Activated CD4-positive, alpha-beta T cell treated with anti-CD3 and anti-CD28 coated beads, Interleukin-2, amount 10 ng/mL, durations not matched to agents 24 days and 14 days (primary cell): ENCODE measurements at places on chromosomes 13 and 19. TPM values are rescaled to one million over a fixed set of nuclear protein-coding genes. Genes with fewer than 3 reads are reported as not detected.

The PEG3 gene
- total RNA-seq = not detected in 2 replicates

The TSSK6 gene
- 3.3 and 4.4 TPM in 2 replicates for total RNA-seq

DNA sequence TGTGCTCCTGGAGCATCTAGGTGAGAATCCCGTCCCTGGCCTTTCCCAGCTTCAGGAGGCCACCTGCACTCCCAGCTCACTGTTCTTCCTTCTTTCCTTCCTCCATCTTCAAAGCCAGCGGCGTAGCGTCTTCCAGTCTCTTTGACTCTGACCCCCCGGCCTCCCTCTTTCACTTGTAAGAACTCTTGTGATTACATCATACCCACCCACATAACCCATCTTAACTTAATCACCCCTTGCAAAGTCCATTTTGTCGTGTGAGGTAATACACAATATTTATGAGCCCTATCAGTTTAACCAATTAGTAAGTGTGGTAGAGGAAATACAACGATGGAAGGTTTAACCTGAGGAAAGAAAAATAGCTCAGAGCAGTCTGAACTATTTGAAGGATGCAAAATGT is 4.6 kb upstream of the CDC16 start:
- no peak overlapping the region for H3K27ac ChIP-seq
- DNase-seq = no peak
- no peaks in the 10 kb centered on the region for H3K36me3 ChIP-seq
- H3K27me3 ChIP-seq = peaks cover 12% of the 10 kb centered on the region

The RFXANK gene
- total RNA-seq = 111 and 113 TPM in 2 replicates

The SLC5A5 gene
- 1.1 and 1.5 TPM in 2 replicates for total RNA-seq

DNA sequence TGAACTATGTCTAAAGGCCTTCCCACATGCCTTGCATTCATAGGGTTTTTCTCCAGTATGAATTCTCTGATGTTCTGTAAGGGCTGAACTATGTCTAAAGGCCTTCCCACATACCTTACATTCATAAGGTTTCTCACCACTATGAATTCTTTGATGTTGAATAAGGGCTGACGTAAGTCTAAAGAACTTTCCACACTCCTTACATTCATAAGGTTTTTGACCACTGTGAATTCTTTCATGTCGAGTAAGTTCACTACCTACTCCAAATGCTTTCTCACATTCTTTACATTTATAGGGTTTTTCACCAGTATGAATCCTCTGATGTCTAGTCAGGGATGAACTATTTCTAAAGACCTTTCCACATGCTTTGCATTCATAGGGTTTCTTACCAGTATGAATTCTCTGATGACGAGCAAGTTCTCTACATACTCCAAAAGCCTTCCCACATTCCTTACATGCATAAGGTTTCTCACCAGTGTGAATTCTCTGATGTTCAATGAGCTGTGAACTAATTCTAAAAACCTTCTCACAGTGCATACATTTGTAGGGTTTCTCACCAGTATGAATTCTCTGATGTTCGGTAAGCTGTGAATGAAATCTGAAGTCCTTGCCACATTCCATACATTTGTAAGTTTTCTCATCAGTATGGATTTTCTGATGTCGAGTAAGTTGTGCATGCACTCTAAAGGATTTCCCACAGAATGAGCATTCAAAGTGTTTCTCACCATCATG is 19.1 kb upstream of the ZNF260 start:
- H3K36me3 ChIP-seq = peaks cover 86% of the 10 kb centered on the region
- H3K27me3 ChIP-seq = no peaks in the 10 kb centered on the region
- DNase-seq = no peak
- H3K27ac ChIP-seq = no peak overlapping the region
- H3K4me1 ChIP-seq = no peaks in the 10 kb centered on the region

The SUPT5H gene
- total RNA-seq = 186 and 187 TPM in 2 replicates

DNA sequence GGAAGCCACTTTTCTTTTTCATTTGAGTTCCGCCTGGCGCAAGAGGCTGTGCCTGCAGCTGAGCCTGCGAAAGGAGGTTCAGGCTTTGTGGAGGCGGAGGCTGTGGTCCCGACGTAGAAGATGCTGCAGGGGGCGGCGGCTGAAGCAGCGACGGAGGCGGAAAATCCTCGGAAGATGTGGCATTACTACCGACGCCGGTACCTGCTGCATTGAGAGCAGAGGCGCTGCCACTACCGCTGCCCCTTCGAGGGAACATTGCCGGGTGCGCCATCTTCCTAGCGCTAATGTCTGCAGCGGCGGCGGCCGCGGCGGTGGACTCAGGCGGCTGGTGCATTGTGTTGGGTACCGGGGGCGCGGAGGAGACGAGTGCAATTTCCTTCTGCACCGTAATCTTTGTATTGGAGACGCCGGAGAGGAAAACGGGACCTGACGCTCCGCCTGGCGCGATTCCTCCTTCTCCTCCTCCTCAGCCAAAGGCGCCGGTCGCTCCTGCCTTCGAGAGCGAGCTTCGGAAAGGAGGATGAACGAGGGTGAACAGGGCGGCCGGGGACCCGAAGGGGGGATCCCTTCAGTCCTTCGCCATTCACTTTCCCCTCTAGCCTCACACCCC is at the start of gene TSC22D1:
TSS of gene TSC22D1 (minus strand) at position 590 of the 610 bp plus-strand sequence. CDS start at position 334, 256 bp downstream.
- peak within 1 kb of the TSS; percentile 93 for H3K4me3 ChIP-seq
- H3K4me1 ChIP-seq = peaks cover 30% of the 10 kb centered on the region
- H3K27ac ChIP-seq = peak within 1 kb of the TSS; percentile 94
- H3K36me3 ChIP-seq = peaks cover 14% of the 10 kb centered on the region

- peaks cover 17% of the 10 kb centered on the region for H3K36me3 ChIP-seq
- H3K4me1 ChIP-seq = peaks cover 50% of the 10 kb centered on the region
- peak overlapping the region; percentile 90 for H3K27ac ChIP-seq
- DNase-seq = peak; percentile 94
- H3K27me3 ChIP-seq = no peaks in the 10 kb centered on the region
These were observed 381 bp downstream of the CKAP2 start for GRCh38 chr13:52455677-52456041.

GRCh38 chr13:48437371-48437770 is 24.5 kb upstream of the LPAR6 start:
- peaks cover 10% of the 10 kb centered on the region for H3K4me1 ChIP-seq
- H3K4me3 ChIP-seq = no peak overlapping the region
- no peak for DNase-seq
- H3K27me3 ChIP-seq = no peaks in the 10 kb centered on the region
- no peak overlapping the region for H3K27ac ChIP-seq
- H3K36me3 ChIP-seq = peaks cover 17% of the 10 kb centered on the region

DNA sequence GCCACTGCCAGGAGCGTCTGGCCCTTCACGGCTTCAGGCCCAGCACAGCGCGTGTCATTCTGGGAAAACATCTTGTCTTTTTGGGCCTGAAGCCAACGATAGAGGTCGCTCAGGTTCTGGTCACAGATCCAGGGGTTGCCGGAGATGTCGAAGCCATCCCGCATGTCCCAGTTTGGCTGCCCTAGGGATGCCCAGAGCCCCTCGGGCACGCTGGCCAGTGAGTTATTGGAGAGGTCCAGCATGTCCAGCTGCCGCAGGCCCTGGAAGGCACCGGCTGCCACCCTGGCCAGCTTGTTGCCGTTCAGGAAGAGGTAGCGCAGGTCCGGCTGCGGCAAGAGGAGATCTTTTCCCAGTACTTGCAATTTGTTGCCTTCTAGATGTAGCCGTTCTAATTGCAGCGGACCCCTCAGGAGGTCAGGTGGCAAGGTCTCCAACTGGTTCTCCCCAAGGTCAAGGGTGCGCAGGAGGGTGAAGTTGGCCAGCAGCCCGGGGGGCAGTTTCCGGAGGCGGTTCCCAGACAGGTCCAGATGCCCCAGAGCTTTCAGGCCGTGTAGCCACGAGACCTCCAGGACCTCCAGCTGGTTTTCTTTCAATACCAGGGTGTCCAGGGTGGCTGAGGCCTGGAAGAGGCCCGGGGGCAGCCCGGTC is 1.8 kb downstream of the LRG1 start:
- H3K4me1 ChIP-seq = peaks cover 14% of the 10 kb centered on the region
- H3K27me3 ChIP-seq = peaks cover 9% of the 10 kb centered on the region
- no peak overlapping the region for H3K27ac ChIP-seq
- no peak overlapping the region for H3K4me3 ChIP-seq
- no peak for DNase-seq

DNA sequence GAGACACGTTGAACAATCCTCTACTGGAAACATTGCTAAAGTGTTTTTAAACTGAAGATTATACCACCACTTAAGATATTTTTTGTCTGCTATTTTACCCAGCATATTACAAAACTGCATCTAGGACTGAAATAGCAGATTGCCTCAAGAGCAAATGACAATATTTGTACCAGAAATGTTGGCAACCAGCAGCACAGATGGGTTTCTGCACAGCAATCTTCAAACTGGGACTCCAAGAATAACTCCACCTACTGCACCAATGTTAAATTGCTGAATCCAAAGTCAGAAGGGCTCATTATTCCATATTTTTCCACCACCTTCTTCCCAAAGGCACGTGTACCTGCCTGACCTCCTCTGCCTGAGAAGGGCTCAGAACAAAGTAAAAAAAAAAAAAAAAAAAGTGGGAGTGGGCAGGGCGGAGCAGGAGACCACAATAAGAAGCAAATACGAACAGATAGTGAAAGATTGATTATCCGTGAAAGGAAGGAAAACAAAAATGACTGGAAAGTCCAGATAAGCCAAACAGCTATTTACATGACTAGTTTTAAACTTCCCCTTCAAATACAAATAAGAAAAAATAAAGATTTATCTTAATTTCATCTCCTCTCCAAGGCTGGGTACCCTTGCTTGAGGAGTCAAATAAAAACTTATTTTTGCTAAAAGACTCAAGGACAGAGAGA is 79.4 kb downstream of the FOXO1 start:
- no peak overlapping the region for H3K27ac ChIP-seq
- no peak for DNase-seq
- peaks cover 25% of the 10 kb centered on the region for H3K36me3 ChIP-seq
- H3K27me3 ChIP-seq = no peaks in the 10 kb centered on the region
- peaks cover 69% of the 10 kb centered on the region for H3K4me1 ChIP-seq

GRCh38 chr19:35226748-35227147 is 1.8 kb downstream of the FAM187B start:
- DNase-seq = no peak
- no peak overlapping the region for H3K4me3 ChIP-seq
- peaks cover 12% of the 10 kb centered on the region for H3K4me1 ChIP-seq
- H3K27ac ChIP-seq = no peak overlapping the region

DNA sequence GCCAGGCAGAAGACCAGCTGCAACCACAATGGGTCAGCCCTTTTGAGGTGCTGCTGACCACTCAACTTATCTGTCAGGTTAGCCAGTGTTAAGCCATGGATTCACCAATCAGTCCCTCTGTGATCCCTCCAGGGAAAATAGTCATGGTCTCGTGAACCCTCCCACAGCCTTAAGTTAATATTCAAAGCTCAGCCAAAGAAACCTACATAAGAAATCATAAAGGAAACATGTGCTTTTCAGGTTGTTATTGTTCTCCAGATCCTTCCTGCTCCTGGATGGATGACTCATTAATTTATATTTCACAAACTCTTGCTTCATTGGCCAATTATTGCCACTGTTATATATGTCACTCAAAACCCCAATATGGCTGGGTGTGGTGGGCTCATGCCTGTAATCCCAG is 161.9 kb downstream of the B3GLCT start:
- no peaks in the 10 kb centered on the region for H3K27me3 ChIP-seq
- no peak for DNase-seq
- H3K36me3 ChIP-seq = no peaks in the 10 kb centered on the region
- H3K4me3 ChIP-seq = no peak overlapping the region
- no peak overlapping the region for H3K27ac ChIP-seq
- no peaks in the 10 kb centered on the region for H3K4me1 ChIP-seq

DNA sequence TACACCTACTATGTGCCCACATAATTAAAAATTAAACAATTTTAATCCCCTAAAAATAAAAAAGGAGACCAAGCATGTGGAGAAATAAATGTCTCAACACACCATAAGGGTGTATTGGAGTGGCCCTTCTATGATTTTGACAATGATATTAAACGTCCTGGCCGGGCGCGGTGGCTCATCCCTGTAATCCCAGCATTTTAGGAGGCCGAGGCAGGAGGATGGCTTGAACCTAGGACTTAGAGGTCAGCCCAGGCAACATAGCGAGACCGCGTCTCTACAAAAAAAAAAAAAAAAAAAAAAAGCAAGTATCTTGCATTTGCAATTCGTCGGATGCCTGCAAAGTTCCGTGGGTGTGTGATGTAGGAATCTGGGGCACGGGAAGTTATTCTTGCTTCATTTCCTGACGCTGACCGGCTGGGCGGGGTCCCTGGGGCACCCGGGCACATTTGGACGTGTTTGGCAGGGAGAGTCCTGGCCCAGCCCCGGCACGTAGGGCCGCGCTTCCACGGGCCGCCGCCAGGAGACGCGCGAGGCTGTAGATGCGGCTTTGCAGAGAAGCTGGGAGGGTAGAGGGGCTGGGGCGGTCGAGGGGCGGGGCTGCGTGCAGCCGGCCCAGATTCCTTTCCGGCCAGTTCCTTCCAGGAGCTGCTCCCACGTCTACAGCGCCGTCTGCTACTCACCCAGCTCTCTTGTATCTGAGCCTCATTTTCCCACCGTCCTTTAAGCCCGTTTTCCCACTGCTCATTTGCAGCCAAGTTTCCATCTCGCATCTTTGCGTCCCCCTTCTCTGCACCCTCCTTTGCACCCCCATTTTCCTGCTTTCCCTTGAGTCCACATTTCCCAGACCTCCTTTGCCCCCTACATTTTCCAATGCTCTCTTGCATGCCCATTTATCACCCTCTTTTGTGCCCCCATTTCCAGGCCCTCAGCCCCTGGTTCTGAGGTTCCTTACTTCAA is 2.2 kb upstream of the TSPAN16 start:
- H3K4me1 ChIP-seq = peaks cover 4% of the 10 kb centered on the region
- H3K27ac ChIP-seq = no peak overlapping the region
- no peaks in the 10 kb centered on the region for H3K36me3 ChIP-seq

The OR10H1 gene
- 0.05 TPM in 1 of 2 replicates, not detected in the other for total RNA-seq

The ZNF575 gene
- 1.8 and 2.4 TPM in 2 replicates for total RNA-seq

DNA sequence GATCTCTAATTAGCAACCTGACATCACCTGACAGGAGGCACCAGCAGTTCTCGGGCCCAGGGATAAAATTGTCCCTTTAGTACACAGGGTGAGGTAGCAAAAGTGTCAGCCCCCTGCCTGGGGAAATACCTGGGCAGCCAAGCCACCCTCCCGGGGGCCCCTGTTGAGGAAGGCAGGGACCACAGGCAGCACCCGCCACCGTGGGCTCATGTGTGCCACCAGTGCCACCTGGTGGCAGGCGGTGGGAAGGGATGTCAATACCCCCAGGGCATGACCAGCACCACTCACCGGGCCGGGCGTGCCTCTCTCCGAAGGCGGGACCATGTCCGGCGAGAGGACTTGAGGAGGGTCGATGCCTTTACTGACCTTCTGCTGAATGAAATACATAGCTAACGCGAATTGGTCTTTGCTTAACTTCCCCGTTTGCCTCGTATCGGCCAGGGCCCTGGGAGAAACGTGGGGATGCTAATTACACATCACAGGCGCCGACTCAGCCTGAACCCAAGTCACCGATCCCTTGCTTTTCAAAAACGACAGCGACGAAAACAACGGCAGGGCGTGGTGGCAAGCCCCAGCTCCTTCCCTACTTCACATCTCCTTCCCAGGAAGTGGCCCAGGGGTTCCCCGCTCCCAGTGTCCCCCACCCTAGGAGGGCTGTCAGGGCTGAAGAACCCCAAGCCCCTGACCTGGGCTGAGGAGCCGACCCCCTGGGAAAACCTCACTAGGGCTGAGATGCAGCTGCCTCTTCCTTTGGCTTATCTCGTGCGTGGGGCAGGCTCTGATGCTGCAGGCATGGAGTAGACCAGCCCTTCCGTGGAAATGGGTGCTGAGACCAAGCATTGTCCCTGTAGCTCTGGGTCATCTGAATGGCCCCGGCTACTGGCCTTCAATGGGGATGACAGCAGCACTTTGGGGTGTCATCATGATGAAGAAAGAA is 53.8 kb downstream of the EPS15L1 start:
- H3K4me3 ChIP-seq = no peak overlapping the region
- H3K27ac ChIP-seq = no peak overlapping the region
- no peaks in the 10 kb centered on the region for H3K4me1 ChIP-seq
- H3K27me3 ChIP-seq = no peaks in the 10 kb centered on the region
- H3K36me3 ChIP-seq = peaks cover 25% of the 10 kb centered on the region
